ENCODE measurements at places on chromosomes 16 and 17.

- no peak for DNase-seq
Observed at GRCh38 chr17:64087252-64088005, 42.5 kb downstream of the ERN1 start.

GRCh38 chr16:73068541-73069401 is 20.8 kb upstream of the ZFHX3 start:
- no peak for DNase-seq

DNA sequence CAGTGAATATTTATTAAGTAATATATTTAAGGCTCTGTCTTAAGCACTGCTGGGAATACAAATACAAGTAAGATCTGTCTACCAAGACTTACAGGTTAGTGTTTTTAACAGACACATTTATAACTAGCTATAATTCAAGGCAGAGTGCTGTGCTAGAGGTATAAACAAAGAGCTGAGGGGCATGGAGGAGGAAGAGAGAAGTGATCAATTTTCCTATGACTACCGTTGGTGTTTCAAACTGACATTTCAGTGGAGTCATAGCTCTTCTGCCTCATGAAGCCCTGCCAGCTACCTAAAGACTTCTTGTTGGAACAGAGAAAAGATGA is 79.9 kb downstream of the CYB561 start:
- DNase-seq, result no peak

DNA sequence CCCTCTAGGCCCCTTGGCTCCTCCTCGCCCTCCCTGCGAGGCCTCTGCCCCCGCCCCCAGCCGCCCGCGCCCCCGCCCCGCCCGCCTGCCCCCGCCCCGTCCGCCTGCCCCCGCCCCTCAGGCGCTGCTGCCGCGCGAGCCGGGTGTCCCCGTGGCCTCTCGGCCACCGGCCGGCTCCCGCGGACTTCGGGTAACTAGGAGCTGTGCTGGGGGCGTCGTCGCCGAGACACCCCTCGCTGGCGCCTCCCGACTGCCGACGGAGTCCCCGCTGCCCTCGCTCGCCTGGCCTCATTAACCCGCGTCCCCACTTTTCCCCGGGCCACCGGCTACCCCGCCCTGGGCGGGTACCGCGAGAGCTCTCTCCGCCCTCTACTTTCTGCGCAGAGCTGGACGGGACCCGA is at the start of gene TLCD1:
Gene TLCD1 (minus strand): TSS at position 8 of the 401 bp plus-strand sequence. CDS start 136 bp downstream, outside the sequence.
- DNase-seq, result no peak

DNA sequence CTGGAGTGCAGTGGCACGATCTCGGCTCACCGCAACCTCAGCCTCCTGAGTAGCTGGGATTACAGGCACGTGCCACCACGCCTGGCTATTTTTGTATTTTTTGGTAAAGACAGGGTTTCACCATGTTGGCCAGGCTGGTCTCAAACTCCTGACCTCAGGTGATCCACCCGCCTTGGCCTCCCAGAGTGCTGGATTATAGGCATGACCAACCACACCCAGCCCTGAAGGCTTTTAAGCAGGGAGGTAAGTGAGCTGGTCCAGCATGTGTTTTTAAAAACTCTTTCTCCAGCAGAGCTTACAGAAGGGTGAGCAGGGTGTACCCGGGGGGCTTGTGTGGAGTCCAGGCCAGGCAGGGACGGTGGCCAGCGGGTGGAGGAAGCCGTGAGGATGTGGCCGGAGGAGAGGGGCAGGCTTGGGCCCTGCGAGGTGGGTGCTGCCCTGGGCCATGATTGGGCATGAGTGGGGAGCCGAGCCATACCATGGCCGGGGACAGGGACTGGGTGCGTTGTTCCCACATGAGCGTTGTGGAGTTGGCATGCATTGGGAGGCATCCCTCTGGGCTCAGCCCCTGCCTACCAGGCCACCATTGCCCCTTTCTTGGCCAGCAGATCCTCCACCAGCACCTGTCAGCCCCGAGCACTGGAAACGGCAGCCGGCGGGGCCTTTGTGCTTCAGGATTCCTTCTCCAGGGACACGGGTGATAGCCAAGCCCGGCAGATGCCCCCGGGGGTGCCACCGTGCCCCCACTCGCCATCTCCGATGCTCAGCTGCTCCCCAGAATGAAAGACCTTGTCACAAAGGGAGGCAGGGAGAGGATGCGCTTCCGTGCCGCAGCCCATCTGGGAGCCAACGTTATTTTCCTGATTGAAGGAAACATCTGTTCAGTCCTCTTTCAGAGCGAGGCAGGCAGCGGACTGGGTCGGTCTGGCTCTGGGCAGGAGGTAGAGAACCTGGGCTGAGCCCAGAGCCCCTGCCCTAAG is 64.5 kb downstream of the RAI1 start:
- DNase-seq, result no peak

- DNase-seq, result no peak
Observed at GRCh38 chr16:29720703-29721102, 25.1 kb downstream of the C16orf54 start.

DNA sequence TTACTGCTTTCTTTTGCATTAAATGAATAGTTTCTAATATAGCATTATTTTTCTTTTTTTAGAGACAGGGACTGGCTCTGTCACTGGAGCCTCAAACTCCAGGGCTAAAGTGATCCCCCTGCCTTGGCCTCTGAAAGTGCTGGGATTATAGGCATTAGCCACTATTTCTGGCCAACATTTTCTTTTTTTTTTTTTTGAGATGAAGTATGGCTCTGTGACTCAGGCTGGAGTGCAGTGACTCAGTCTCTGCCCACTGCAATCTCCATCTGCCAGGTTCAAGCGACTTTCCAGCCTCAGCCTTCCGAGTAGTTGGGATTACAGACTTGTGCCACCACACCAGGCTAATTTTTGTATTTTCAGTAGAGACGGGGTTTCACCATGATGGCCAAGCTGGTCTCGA is 2.0 kb upstream of the DUXB start:
- DNase-seq, result no peak

DNA sequence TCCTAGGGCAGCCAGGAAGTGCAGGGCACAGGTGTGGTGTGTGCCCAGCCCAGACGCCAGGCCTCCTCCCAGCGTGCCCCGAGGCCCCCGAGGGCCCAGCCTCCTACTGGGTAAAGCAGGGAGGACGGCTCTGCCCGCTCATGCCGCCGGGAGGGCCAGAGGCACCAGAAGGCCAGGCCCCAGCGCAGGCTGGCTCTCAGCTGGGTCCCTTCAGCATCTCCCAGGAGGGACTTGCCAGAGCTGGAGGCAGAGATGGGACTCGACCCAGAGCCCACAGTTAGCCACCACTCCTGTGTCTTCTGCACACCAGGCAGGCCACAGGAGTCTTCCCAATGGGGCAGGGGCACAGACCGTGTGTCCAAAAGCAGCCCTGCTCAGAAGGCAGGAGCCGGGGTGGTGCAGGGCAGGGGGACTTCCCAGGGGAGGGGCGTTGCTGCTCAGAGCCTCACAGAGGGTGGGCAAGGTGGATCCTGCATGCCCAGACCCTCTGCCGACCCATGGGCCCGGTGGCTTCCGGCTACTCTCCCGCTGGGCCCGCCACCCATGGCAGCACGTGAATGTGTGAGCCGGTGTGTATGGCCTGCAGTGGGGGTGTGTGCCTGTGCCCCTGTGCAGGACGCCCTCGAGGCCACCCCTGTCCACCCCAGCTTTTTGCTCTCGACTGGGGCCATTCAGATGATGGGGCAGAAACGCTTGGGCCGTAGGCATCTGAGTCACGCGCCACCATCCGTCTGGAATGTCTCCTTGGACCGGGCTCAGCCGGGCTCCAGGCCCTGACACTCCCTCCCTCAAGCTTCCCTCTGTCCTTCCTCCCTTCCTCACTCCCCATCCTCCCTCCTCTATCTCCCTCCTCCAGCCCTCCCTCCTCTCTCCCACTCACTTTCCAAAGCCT is 5.7 kb upstream of the ZNF469 start:
- no peak for DNase-seq

DNA sequence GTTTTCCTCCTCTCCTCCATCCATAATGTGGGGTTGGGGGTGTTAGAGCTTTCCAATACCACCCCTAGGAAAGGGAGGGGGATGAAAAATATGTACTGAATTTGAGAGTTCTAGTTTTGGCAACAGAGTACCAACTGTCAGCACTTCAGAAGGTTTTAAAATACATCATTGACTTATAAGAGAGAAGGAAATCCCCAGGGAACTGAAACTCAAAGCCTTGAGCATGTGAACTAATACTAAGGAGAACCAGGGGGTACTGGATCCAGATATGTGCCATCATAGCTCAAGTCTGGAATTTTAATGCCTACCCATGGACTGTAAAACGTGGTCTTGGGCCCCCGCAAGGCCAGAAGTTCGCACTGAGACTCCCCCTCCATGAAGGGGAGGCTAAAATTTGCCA is 15.8 kb downstream of the CACNG5 start:
- no peak for DNase-seq

DNA sequence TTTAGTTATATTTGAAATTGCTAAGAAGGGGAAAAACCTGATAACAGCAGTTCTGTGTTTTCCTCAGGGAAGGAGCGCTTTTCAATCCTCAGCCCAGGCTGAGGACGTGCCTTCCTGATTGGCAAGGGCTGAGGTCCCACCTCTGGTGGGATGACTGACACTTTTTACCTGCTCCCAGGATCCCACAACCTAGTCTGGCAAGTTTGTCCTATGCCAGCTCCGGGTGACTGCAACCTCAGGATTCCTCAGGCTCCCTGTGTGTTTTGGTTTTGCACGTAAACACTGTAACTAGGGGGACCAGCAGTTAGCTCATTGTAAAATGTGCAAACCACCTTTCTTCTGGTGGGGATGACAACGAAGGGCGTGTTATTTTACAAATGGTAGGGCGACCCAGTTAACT is 7.5 kb downstream of the MARCHF10 start:
- no peak for DNase-seq

All from smooth muscle cell of the brain vasculature (primary cell).